Mesothelial cell of epicardium (in vitro differentiated cells): ENCODE measurements at places on chromosomes 5 and 9. TPM values are rescaled to one million over a fixed set of nuclear protein-coding genes. Genes with fewer than 3 reads are reported as not detected.
A peak's percentile ranks its signal among the peaks of the same experiment; 100 is the strongest.

The ZNF622 gene
- total RNA-seq = 24.2 to 25.5 TPM (median 25.1 TPM) in 3 replicates

DNA sequence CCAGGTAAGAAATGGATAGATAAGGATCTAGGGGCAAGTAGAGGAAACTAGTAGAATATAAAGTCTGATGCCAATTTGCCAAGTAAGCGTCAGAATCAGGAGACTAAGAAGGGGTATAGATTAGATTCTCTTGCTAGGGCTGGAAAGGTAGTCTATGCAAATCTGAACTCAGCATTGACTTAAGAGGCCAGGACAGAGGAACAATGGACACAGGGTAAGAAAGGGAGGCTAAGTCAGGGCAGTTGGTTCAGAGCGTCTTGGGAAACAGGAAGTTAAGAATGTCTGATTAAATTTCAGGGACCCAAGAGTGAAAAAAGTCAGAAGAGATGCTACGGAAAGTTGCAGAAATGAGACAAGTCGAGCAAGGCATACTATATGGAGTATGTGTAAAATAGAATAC, 263.2 kb upstream of the HAPLN1 start:
- no peak for DNase-seq

DNA sequence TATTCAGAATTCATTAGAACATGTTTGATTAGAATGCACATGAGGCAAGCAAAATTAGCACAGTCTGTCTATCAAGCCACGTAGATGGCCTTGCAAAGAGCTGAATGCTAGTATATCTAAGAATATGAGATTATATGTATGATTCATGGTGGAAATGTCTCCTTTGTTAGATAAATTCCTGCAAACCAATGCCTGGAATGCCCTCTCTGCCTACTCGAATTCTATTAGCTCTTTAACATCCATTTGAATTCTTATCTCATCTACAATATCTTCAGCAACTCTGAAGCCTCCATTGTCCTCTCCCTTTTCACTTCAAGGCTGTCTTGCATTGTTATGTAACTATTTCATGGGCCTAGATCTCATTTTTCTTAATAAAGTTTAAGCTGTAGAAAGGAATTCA, 205.5 kb downstream of the TMC1 start:
- no peak for DNase-seq

The ADAM19 gene
- total RNA-seq = 17.1 to 19.7 TPM (median 19.7 TPM) in 3 replicates

GRCh38 chr9:16410601-16411280, 459.7 kb downstream of the BNC2 start:
- no peak for DNase-seq

DNA sequence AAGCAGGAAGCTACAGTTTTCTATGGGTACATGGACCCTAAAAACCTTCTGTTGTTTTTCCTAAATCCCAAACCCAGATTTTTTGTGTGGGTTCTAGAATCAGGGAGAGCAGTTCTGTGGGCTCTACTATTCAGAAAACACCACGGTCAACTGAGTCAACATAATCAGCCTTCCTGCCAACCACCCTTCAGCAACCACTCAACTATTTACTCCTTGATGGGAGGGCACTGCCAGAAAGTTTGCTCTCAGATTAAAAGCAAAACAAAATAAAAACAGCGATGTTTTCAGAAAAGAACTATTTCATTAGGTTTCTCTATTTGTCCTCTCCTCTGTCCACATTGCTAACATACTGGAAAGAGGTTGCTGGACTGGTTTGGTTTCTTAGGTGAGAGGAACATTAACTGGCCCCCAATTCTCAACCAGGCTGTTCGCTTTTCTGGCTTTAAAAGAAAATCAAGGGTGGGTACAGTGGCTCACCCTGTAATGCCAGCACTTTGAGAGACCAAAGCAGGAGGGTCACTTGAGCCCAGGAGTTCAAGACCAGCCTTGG, 72.3 kb downstream of the GCNT1 start:
- no peak for DNase-seq

DNA sequence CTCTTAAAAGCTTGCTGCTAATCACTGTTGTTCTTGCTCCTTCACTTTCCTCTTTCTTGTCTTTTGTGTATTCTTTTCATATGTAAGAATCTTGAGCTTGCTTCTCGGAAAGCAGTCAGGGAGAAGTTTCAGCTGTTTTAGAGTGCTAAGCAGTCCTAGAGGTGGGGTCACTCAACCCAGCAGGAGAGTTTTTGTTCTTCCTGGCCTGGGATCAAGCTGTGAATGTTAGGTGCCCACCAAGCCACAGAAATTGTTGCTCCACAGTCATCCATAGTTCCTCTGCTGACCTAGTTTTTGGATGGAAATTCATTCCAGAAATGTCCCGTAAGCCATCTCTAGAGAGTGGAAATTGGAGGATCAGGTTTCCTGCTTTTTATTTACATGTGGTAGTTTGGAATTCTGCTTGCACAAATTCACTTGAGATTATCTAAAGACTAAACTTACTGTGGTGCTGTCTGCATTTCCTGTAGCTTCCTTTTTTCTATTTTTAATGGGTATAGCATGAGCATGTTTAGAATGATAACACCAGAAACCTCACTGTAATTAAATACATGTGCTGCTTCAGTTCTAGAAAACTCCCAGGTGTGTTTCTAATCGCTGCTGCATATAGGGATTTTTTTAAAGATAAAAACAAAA, 108.7 kb downstream of the MAST4 start:
- DNase-seq = no peak

DNA sequence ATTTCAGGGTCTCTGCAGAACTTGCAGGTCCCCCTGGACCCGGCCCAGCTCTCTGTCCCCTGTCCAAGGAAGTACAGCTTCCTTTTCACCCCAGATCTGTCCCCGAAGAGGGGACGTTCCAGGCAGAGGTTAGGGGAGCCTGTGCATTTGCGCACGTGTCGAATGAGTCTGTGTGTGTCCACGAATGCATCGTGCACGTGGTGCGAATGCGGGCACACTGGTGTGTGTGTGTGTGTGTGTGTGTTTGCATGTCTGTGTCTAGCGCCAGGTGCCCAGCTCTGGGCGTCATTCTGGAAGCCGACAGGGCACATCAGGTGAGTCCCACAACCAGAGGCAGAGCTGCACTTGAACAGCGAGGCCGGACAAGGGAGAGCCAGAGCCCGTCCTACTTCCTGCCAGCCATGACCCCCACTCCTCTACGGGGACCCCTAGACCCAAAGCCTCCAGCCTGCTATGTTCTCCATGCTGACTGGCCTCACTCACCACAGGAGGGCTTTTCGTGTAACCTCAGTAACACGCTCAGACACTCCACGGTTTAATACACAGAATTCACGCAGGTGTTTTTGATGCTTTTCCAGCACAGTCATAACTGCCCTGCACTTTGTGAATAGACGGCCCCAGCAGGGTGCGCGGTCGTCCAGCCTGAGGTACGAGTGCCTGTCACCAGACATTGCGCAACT, 41.3 kb upstream of the CACNA1B start:
- DNase-seq = no peak

DNA sequence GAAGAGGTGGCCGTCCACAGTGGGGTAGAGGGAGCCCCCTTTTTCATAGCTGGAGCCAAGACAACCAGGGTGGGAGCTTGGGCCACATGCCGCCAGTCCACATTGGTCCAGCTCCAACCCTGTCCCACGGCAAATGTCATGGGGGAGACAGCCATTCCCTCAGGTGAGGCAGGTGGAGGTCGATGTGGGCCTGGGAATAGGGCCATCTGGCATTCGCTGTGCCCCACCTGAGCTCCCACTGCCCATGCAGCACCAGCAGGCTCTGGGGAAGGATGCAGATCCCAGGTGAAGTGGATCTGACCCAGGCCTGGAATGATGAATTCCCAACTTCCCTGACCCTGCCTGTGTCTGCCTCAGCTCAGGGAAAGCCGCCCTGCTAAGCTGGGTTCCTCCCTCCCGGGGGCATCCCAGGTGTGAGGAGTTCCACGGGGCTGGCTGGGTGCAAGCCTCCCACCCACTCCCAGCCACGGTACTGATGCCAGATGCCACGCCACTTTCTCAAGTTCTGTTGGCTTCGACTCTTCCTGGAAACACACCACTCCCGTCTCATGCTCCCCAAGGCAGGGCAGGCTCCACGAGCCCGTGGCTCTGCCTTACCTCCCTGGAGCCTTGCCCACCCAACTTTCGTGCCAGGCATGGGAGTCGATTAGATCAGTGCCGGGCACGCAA, 25.2 kb upstream of the FCN2 start:
- no peak for DNase-seq

DNA sequence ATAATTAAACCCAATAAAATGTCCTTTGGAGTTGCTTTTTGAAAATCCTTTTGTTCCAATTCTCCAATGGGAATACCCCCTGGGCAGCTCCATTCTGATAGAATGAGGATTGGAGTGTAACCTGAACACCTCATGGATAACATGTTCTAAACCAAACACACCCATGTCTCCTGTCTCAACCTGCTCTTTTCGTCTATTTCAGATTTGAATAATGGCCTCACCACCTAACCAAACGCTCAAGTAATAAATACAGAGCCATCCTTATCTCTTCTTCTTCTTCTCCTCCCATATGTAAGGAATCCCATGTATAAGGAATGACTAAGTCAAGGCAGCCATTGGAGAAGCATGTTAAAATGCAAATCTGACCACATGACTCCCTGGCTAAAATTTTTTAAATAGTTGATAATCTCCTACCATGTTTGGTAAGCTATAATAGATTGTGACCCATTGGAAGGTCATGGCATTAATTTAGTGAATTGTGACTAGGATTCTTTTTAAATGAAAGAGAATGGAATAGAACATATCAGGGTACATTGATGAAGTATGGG, 26.0 kb downstream of the ELL2 start:
- DNase-seq = no peak

DNA sequence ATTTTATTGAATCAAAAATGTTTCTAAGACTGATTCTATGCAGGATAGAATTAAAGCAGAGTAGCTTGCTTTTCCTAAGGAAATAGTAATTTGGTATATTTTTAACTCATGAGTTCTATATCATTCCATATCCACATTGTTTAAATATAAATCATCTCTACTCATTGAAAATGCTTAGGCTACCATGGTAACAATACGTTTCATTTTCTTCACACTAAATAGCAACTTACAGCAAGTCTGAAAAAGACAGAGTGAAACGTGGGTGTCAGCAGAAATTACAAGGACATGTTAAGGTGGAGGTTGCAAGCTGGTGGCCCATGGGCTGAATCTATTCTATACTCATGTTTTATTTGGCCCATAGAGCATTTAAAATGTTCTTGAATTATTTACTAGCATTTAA, 487.9 kb downstream of the ARHGEF28 start:
- no peak for DNase-seq

DNA sequence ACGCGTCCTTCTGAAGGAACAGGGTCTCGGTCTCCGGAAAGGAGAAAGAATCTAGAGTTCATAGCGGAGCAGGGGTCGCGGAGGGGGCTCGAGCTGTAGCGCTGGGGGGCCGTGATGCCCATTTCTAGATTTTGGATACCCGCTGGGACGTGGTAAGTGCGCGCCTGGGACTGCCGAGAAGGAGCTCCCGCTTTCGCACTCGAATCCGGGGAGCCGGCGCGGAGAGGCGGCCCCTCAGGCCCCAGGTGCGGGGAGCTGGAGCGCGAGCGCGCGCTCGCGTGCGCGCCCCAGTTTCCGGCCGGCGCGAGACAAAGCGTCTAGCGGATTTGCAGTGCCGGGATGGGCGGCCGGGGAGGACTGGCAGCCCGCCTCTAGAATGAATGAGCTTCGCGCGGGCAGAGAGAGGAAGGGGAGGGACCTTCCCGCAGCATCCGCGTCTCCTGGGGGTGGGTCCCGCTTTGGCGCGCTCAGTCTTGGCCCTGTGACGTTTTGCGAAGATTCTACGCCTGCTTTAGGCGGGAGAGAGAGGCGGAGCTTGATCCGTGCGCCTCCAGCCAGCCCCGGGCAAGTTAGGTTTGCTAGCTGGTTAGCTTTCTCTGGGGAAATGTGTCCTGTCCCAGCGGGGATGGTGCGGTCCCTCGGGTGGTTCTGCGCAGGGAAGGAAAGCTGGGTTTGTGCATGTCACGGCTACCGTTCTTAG, 1.2 kb downstream of the LMNB1 start:
- DNase-seq = peak; percentile 67

The SHOC1 gene
- total RNA-seq = not detected in 3 replicates

DNA sequence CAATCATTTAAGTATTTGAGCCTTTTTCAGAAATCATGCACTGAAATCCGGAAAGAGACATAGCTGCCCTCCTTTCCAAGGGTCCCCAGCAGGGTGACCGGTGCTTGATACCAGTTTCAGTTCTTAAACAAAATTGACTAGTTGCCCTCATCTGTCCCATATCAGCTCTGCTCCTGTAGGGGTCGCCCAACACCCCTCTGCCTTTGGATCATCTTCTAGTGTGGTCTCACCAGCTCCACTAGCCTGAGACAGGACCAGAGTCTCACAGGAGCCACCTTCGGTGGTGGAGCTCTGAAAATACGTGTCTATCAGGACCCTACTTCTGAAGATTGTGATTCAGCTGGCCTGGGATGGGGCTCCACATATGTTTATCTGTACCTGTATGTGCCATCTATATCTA, 428.2 kb downstream of the ENC1 start:
- DNase-seq = no peak

- no peak for DNase-seq
These were observed 138.6 kb upstream of the DHFR start for GRCh38 chr5:80793354-80793753.

DNA sequence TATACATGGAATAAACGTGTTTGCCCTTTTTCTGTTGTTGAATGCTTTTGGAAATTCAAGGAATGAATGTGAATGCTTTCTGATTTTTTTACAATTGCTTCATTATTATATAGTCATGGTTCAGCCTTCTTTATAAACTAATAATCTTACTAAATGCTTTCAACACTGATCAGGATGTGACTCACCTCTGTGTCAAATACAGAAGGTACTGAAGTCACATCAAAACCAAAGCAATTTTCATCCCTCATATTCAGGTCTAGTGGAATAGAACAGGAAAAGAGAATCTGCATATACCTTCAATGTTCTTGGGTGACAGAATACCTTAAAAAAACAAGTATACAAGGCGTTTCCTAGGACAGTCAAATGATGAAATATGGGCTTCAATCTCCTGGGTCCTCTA, 170.7 kb downstream of the PDE4D start:
- DNase-seq = no peak

DNA sequence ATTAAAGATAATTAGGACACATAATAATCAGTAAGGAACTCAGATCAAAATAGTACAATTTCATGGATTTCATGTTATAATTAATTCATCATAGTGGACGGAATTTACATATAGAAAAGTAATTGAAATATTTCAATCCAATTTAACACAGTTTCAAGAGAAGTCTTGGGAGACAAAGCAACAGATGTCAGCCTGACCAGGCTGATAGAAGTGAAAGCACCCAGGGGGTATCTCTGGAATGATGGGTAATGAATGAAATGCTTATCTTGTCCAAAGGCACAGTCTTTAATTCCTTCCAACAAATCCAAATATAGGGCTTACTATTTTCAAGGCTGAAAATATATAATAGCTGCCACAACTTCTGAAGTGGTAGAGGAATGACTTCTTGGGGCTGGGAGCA, 629.3 kb upstream of the RGMB start:
- DNase-seq = no peak

The KCNV2 gene
- total RNA-seq = not detected in 3 replicates

DNA sequence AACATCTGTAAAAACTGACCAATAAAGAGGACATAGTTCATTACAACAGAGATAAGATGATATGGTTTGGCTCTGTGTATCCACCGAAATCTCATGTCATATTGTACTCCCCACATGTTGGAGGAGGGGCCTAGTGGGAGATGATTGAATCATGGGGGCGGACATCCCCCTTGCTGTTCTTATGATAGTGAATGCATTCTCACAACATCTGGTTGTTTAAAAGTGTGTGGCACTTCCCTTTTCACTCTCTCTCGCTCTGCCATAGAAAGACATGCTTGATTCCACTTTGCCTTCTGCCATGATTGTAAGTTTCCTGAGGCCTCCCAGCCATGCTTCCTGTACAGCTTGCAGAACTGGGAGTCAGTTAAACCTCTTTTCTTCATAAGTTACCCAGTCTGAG, 292.8 kb downstream of the SLF1 start:
- DNase-seq = no peak
